Activated CD4-positive, alpha-beta T cell treated with anti-CD3 and anti-CD28 coated beads, Interleukin-2, amount 50 U/mL, for 24 hours (primary cell): ENCODE measurements at places on chromosomes 6 and 20.

- no peak for DNase-seq
These were observed 105.2 kb downstream of the OR2B2 start for GRCh38 chr6:27806981-27807440.

GRCh38 chr20:53692465-53693067 lies 98.9 kb upstream of the ZNF217 start:
- DNase-seq, result no peak

GRCh38 chr6:20688710-20689500 lies 154.6 kb downstream of the CDKAL1 start:
- DNase-seq, result no peak

- no peak for DNase-seq
These were observed 1.1 kb upstream of the RPS6KA2 start for GRCh38 chr6:166627875-166628801.

GRCh38 chr6:19866985-19867627 lies 29.9 kb downstream of the ID4 start:
- DNase-seq, result no peak

- DNase-seq, result no peak
These were observed 18.1 kb upstream of the SIRPA start for GRCh38 chr20:1876975-1877608.

- no peak for DNase-seq
These were observed 2.5 kb downstream of the RIMS1 start for GRCh38 chr6:71888756-71889340.

- DNase-seq, result no peak
These were observed 101.1 kb upstream of the TAB2 start for GRCh38 chr6:149216459-149216858.

DNA sequence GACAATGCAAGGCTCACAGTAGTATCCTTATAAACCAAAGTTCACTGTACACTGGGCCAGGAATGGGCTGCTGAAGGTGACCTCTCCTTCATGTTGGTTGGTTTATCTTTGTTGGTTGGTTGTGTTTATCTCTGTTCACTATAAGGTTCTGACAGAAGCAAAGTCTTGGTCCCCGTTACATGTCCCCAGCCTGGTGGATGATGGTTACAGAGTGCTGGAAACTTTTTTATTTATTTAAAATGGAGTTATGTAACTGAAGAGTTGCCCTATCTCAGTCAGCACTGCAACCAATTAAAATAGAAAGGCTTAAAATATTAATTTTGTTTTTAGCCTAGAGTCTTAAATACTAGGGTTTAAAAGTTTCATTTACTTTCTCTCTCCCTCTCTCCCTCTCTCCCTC lies 100.6 kb downstream of the SLC16A10 start:
- DNase-seq, result no peak
